Pulmonary artery endothelial cell (primary cell): ENCODE measurements at places on chromosomes 7 and 10.

- peak; percentile 71 for DNase-seq
Observed at GRCh38 chr10:14573666-14574261, 200.9 kb downstream of the FAM107B start.

DNA sequence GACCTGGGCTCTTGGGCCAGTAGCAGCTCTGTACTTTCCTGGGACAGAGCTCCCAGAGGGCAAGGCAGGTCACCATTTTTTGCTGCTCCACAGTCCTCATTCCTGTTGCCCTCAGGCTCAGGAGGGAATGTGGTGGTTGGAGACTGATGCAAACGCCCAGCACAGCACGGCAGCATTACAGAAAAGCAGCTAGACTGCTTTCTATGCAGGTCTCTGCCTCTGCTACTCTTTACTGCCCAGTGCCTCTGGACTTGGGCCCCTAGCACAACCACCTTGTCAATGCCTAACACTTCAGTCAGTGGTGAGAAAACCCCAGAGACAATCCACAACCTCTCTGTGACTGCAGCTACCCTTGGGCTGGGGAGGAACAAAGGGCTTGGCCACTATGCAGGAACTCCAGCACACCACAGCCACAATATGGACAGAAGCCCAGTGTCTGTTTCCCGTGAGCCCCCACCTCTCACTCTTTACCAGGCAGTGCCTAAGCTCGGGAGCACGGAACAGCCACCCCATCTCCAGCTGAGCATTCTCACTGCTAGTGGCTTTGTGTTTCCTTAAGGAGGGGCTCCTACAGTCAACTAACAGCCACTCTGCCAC, 790.6 kb downstream of the PCDH15 start:
- DNase-seq, result no peak

DNA sequence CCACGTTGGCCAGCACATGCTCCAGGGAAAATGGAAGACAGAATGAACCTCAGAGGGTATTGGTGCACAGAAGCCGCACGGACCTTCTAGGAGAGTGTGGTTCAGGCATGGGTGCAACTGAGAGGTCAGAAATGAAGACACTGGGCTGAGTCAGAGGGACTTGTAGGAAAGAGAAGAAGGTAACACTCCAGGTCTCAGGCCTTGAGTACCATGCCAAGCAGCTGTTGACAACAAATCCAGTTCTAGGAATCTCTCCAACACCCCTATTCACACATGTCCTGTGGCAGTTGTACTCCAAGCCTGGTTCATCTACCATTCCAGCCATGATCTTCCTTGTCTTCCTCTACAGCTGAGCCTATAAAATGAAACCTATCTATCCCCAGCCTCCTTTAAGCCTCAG, 251.6 kb downstream of the USP6NL start:
- DNase-seq, result no peak

DNA sequence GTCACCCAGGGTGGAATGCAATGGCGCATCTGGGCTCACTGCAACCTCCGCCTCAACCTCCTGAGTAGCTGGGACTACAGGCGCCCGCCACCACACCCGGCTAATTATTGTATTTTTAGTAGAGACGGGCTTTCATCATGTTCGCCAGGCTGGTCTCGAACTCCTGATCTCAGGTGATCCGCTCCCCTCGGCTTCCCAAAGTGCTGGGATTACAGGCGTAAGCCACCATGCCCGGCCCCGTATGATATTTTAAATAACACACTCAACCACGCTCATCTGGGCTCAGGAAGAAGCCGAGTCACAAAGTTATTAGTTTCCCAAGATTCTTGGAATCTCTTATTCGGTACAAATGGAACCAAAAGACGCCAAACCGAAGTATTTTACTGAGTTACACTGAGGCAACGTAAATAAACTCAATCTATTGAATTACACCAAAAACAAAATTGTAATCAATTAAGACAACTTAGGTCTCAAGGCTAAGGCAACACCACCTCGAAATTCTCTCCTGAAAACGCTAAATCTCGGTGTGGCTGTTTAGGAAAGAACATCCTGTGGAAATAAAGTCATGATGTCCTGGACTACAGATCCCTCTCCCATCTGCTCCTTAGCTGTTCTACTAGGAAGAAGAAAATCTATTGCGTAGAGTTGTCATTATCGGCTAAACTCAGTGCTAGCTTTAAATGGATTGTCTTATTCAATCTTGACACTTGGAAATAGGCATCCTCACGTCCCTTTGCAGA, 910 bp downstream of the ARHGAP19 start:
- no peak for DNase-seq

DNA sequence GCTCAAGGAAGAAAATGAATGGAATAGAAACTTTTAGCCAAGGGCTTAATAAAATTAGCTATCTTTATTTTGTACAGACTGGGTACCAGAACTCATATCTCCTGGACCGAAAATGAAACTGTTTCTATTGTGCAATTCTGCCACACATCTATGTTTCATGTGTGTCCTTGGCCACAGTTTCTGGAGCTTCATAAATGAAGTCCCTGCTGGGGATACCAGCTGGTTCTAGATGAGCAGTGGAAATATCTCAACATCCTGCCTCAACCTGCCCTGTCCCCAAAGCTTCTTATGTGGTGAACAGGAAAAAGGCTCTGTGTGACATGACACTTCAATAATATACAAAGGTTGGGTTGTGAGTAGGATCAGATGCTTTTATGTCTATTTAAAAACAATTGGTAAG, 310.1 kb upstream of the SORCS1 start:
- DNase-seq, result no peak

DNA sequence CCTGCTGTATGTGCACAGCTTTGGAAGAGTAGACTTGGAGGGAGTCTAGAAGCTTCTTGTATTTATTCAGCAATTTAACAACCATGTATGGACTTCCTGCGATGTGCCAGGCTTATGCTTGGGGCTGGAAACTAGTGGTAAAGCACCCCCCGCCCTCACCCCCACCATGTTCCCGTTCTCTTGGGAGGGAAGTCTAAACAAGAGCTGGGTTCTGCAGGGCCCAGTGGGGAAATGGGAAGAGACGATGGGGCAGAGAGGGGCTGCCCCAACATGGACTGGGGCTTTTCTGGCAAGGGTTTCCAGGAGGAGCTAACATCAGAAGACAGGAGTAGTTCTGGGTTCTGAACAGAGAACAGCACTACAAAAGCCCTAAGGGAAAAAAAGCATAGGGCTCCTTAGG, 8.0 kb downstream of the RASSF4 start:
- no peak for DNase-seq

DNA sequence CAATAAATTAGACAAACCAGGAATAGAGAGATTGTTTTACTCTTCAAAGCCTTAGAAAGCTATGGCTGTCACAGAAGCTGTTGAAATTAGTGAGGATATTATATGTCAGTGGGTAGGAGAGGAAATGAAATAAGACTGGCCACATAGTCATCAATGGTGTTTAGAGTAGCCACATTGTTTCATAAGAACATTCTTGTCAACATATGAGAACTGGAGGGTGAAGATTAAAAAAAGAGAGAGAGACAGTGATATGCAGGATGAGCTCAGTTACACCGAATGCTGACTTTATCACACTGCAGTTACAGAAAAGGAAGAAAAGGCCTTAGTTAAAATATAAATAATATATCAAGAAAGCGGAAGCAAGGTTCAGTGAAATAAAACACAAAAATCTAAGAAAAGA, 412.0 kb downstream of the CNTNAP2 start:
- DNase-seq, result no peak

DNA sequence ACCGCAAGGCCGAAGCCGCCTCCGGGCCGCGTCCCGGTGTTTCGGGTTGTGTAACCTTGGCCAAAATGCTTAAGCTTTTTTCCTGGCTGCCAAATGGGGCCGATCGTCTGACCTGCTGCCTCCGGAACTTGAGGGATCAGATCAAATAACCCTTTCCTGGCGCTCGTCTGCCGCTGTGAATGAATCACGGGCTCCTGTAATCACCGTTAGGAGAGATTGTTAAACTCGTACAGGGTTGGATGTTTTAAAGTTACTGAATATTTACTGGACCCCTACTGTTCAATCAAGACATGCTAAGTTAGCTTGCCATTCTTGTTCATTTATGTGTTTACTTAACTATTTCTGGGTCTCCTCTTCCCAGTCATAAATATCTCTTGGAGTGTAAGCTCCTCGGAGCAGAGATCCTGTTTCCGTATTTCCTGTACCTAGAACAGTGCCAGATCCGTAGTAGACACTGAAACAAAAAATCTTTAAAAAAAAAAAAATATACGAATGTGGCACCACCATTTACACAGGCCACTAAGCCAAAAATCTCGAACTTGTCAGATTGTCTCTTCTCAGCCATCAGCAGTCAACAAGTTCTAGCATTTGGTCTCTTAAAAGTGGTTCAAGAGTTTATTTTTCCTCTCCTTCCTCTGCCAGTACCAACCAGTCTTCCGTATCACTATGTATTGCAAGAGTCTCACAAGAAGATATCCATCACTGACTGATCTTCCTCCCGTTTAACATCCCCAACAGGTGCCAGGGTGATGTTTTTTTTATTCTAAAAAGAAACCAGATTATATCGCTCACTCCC, 650 bp upstream of the TM9SF3 start:
- DNase-seq, result peak; percentile 40

DNA sequence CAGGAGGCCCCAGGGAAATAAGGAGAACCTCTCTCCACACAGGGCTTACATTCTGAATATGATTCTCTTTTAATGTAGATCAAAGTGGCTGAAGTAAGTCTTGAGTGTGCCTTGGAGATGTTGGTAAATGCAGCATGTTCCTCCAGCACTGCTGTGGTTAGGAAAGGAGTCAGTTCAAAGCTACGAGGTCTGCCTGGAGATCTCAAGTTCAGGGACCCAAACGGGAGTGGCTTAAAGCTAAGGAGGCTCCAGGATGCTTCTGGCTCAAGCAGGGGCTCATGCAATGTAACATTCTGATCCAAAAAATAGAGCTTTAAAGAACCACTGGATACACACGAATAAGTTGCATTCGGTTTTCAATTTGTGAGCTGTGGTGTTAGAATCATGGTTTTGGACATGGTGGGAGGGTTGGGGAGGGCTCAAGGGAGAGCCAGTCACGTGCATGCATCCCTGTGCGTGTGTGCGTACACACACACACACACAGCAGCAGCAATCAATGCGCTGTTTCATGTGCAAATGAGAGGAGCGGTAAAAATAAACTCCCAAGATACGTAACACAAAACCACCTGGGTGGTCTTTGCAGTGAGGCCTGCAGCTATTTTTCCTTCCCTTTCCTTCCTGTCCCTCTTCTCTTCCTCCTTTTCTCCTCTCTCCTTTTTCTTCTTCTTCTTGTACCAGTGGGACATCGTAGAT, 70.5 kb downstream of the AOAH start:
- no peak for DNase-seq

DNA sequence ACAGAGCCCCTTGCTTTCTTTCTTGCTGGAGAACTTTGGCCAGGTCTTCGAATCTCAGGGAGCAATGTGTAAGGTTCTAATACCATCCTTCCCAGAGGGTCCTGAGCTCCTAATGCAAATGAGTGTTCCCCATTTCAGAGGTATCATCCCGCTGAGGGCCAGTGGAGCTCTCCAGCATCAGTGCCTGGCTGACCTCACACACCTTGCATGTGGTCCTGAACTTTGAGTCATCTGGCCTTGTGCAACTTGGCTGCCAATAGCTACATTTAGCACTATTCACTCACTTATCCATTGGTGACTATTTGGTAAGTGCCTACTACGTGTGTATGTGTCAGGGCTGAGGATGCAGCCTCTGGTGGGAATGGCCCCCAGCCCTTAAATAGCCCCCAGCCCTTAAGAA, 48.4 kb upstream of the HABP2 start:
- no peak for DNase-seq

DNA sequence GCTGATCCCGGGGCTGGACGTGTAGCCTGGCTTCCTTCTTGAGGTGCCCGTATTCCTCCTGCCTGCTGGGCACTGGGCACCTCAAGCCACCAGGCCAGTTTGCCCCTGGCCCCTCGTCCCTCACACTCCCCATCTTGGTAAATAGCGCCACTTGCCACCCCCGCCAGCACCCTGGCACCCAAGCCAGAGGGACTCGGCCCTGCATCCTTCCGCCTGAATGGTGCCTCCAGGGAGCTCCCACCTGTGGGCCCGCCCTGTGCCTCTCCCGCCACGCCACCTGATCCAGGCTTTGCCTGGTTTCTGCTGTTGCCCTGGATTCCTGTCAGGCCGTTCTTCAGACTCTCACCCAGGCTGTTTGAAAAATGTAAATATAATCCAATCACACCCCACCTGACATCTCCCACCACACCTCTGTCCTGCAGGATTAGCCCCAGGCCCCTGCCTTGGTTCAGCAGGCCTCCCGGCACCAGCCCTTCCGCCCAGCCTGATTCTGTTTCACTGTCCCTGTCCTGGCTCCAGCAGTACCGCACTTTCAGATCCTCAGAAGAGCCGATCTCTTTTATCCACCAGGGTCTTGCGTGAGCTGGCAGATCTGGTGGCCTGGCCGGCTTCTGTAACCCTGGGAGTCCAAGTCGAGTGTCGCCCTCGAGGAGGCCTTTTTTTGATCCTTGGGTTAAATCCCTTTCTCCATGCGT, 33.8 kb downstream of the WIPI2 start:
- no peak for DNase-seq
